ENCODE measurements at places on chromosomes 16 and 17.
A peak's percentile ranks its signal among the peaks of the same experiment; 100 is the strongest.

- DNase-seq = no peak
Measured at GRCh38 chr16:54006693-54007092, 279.9 kb downstream of the IRX3 start.

GRCh38 chr17:36475346-36475970 lies 11.0 kb upstream of the ZNHIT3 start:
- no peak for DNase-seq

DNA sequence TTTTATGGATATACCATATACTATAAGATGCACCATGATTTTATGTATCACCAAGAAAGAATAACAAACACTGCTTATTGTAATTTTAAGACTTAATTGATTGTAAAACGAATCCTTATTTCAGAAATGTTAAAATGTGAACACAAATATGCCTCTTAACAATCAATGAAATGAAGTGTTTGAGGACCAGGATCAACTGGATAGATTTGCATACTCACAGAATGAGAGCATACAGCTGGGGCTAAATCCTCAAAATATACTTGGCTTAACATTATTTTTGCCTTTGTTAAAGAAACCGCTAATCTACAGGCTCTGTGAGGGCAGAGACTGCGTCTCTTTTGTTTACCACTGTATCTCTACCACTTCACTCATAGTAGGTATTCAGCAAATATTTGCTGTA lies 93.6 kb downstream of the SPACA3 start:
- no peak for DNase-seq

DNA sequence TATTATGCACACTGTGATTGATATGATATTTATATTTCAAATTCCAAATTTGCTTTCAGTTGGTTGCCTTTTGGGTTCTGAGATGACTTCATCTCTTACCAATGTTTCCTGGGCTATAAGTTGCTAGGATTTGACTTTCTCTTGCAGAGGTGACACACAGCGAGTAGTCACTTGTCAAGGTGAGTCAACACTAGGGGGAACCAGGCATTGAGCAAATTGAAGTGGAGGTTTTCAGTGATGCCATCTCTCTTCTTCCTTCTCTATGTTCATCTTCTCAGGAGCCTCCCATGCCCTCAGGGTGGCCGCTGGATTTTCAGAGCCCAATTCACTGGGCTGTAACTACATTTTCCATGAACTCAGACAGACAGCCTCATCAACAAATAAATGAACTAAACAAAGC lies 6.0 kb upstream of the CPD start:
- DNase-seq = no peak

DNA sequence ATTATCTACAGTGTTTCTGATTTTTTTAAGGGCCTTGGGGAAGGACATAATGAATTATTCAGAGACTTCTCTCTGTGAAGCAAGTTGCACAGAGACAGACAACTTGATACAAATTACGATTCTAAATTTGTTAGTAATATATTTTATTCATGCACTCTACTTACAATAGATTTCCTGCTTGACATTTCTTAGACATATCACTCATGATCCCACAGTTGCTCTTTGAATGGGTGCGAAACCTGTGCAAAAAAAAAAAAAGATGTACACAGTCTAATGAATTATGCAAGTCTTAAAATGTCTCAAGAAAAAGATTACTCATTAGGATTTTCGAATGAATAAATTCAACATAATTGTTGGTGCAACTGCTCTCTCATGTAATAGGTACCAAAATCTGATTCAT lies 254.8 kb downstream of the PRKCA start:
- DNase-seq = no peak

- no peak for DNase-seq
Measured at GRCh38 chr16:79991969-79992368, 391.4 kb upstream of the MAF start.

GRCh38 chr16:58913456-58913855 lies 179.3 kb upstream of the GOT2 start:
- no peak for DNase-seq

DNA sequence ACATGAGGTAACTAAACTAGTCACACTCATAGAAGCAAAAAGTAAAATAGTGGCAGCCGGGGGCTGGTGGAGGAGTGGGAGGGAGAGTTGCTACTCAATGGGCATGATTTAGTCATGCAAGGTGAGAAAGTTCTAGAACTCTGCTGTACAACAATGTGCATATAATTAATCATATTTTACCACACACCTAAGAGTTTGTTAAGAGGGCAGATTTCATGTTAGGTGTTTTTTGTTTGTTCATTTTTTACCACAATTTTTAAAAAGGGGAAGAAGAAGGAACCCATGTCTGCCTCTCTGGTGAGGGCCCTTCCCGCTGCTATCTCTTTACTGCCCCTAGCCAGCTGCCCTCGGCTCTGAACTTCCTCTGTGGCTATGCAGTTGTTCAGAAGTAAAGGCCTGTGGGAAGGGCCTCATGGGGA lies 11.2 kb downstream of the CD300LB start:
- DNase-seq = peak; percentile 10

DNA sequence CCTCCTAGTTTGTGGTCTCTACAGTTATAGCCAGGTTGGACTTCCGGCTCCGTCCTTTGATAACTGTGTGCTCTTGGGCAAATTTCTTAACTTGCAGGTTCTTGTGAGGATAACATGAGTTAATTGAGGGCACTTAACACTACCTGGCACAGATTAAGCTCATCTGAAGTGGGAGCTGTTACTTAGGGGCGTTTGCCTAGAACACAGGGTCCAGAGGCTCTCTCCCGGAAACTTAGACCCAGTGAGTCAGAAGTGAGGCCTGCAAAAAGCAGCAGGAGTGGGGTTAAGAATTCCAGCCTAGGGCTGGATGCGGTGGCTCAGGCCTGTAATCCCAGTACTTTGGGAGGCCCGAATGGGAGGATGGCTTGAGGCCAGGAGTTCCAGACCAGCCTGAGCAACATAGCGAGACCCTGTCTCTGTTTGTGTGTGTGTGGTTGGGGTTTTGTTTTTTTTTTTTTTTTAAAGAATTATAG lies 1.4 kb downstream of the MVP start:
- DNase-seq = no peak

DNA sequence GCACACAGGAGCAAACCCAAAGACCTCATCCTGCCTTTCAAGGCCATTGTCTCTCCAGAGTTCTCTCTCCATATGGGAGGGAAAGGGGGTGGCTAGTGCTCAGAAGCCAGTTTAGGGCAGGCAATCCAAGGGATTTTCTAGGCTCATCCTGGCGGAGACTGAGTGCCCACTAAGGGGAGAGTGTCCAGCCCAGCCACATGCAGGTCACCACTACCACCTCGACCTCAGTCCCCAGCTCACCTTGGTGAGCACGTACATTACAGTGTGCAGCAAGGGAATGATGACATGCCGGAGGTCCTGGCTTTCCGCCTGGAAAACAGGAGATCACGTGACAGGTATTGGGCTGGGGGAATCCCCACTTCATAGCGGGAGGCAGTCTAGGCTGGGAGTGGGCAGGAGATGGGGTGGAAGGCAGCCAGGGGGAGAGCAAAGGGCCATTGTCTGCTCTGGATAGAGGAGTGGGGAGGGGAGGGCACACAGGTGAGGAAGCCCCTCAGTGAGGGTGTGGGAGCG lies 29.9 kb downstream of the PIK3R6 start:
- no peak for DNase-seq

DNA sequence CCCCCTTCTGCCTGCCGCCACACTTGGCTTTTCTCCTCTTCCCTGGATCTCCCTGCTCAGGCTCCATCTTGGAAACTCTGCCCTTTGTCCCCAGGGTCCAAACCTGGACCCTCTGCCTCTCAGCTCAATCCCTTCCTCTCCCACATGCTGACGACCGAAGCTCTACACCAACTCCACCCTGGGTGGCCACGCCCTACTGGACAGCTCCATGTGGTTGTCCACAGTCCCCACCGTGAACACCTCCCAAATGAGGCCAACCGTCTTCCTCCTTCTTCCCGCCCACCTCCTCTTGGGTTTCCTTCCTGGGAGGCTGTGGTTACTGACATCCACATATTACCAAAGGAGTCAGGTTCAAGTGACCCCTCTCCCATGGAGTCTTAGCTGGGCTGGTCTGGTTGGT lies 22.6 kb upstream of the MLKL start:
- no peak for DNase-seq

- DNase-seq = peak; percentile 96
Measured at GRCh38 chr16:10297341-10298006, 88.4 kb upstream of the ATF7IP2 start.
